Activated CD8-positive, alpha-beta T cell treated with anti-CD3 and anti-CD28 coated beads, Interleukin-2, amount 10 ng/mL, durations not matched to agents 7 days and 5 days (primary cell): ENCODE measurements at places on chromosomes 4 and X. TPM values are rescaled to one million over a fixed set of nuclear protein-coding genes. Genes with fewer than 3 reads are reported as not detected.

The MGARP gene
- total RNA-seq: not detected

DNA sequence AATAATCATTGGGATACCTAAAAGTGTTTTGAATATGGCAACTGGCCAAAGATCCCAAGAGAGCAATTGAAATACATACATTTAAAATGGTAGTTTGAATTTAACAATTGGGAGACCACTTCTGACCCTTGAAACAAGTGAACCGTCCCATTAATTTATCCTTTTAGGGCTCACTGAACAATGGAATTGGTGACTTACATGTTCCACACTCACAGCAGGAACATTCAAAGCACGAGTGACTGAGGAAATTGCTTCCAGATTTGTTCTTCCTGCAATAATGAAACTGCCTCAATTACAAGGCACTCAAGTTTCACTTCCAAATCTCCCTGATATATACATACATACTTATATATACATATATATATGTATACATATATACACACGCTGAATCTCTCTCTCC, 20.6 kb downstream of the SLC39A8 start:
- H3K27me3 ChIP-seq: no peaks in the 10 kb centered on the region
- no peak overlapping the region for H3K27ac ChIP-seq
- peaks cover 35% of the 10 kb centered on the region for H3K4me1 ChIP-seq
- H3K36me3 ChIP-seq: peaks cover 17% of the 10 kb centered on the region

DNA sequence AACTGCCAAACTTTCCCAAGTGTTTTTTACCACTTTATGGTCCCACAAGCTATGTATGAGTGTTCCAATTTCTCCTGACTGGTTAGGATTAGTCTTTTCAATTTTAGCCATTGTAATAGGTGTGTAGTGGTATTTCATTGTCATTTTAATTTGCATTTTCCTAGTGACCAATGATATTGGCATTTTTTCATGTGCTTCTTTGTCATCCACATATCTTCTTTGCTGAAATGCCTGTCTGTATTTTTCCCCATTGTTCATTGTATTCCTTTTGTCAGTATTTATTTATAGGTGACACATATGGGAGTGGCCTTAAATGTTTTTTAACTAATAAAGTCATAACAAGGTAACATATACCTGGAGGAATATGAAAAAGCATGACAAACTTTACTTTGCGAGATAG, 9.2 kb upstream of the UBE2D3 start:
- H3K4me3 ChIP-seq: no peak overlapping the region
- no peak overlapping the region for H3K27ac ChIP-seq
- H3K27me3 ChIP-seq: no peaks in the 10 kb centered on the region
- H3K36me3 ChIP-seq: peaks cover 11% of the 10 kb centered on the region
- no peak for DNase-seq
- peaks cover 12% of the 10 kb centered on the region for H3K4me1 ChIP-seq

The DUSP9 gene
- total RNA-seq: not detected

The CXCR3 gene
- 145 TPM for total RNA-seq

DNA sequence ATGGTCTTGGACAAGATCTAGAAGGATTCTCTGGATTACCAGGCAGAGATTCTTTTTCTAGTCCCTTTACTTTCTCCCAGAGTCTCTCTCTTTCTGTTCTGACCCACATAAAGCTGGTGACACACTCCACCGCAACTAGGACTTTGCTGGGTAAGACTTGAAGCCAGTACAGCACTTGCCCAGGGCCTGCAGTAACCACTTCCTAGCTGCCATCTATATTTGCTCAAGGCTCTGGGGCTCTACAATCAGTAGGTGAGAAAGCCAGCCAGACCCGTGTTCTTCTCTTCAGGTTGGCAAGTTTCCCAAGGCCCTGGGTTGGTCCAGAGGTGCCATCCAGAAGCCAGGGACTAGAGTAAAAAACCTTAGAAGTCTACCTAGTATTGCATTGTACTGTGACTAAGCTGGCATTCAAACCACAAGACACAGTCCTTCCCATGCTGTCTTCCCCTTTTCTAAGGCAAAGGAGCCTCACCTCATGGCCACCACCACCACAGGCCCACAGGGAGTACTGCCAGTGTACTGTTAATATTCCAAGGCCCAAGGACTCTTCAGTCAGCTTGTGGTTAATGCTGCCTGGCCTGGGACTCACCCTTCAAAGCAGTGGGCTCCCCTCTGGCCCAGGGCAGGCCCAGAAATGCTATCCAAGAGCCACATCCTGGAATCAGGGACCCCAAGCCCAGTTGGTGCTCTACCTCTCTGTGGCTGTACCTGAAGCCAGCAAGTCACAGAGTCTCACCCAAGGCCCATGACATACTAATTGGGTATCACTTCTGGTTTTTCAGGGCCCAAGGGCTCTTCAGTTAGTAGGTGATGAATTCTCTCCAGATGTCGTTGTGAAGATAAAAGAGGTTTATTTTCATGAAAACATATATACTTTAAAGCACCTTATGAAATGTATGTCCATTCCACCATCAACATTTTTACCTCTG, 54.7 kb downstream of the CD38 start:
- no peak overlapping the region for H3K4me3 ChIP-seq
- DNase-seq: no peak
- H3K4me1 ChIP-seq: peaks cover 32% of the 10 kb centered on the region
- no peaks in the 10 kb centered on the region for H3K27me3 ChIP-seq
- H3K27ac ChIP-seq: peak overlapping the region; percentile 16

The PAGE2 gene
- total RNA-seq: not detected

GRCh38 chr4:55381502-55381901, 14.3 kb upstream of the TMEM165 start:
- no peak overlapping the region for H3K4me3 ChIP-seq
- H3K27me3 ChIP-seq: no peaks in the 10 kb centered on the region
- peaks cover 23% of the 10 kb centered on the region for H3K4me1 ChIP-seq
- no peak overlapping the region for H3K27ac ChIP-seq
- no peaks in the 10 kb centered on the region for H3K36me3 ChIP-seq

The KLB gene
- not detected for total RNA-seq

The TMEM31 gene
- total RNA-seq: not detected

- no peaks in the 10 kb centered on the region for H3K4me1 ChIP-seq
- no peak overlapping the region for H3K4me3 ChIP-seq
- no peaks in the 10 kb centered on the region for H3K36me3 ChIP-seq
Measured at GRCh38 chr4:121330180-121330665, 50.6 kb downstream of the QRFPR start.

GRCh38 chrX:91137883-91138282, 296.8 kb upstream of the PABPC5 start:
- no peak for DNase-seq
- no peak overlapping the region for H3K27ac ChIP-seq
- H3K4me3 ChIP-seq: no peak overlapping the region
- H3K36me3 ChIP-seq: no peaks in the 10 kb centered on the region
- no peaks in the 10 kb centered on the region for H3K27me3 ChIP-seq
- H3K4me1 ChIP-seq: no peaks in the 10 kb centered on the region

The UGT2A1 gene
- total RNA-seq: not detected

DNA sequence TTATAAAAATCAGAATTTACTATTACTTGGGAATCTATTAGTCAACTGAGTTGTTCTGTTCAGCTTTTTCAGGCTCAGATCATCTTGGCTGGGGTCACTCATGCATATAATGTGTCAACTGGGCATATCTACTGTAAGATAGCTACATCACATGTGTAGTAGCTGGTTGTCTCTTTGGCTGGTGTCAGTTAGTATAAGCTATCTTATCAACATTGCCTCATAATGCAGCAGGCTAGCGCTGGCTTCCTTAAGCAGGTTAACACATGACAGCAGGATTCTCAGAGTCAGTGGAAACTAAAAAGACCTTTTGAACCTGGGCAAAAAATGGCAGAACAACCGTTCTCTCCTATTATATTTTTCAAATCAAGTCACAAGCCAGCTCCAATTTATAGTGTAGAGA, 378.3 kb upstream of the PCDH10 start:
- H3K4me3 ChIP-seq: no peak overlapping the region
- no peak overlapping the region for H3K27ac ChIP-seq
- H3K36me3 ChIP-seq: no peaks in the 10 kb centered on the region
- DNase-seq: no peak

The XAGE3 gene
- total RNA-seq: not detected

- no peaks in the 10 kb centered on the region for H3K36me3 ChIP-seq
- H3K4me1 ChIP-seq: no peaks in the 10 kb centered on the region
- H3K4me3 ChIP-seq: no peak overlapping the region
Measured at GRCh38 chrX:8907688-8908087, 106.5 kb upstream of the FAM9A start.

DNA sequence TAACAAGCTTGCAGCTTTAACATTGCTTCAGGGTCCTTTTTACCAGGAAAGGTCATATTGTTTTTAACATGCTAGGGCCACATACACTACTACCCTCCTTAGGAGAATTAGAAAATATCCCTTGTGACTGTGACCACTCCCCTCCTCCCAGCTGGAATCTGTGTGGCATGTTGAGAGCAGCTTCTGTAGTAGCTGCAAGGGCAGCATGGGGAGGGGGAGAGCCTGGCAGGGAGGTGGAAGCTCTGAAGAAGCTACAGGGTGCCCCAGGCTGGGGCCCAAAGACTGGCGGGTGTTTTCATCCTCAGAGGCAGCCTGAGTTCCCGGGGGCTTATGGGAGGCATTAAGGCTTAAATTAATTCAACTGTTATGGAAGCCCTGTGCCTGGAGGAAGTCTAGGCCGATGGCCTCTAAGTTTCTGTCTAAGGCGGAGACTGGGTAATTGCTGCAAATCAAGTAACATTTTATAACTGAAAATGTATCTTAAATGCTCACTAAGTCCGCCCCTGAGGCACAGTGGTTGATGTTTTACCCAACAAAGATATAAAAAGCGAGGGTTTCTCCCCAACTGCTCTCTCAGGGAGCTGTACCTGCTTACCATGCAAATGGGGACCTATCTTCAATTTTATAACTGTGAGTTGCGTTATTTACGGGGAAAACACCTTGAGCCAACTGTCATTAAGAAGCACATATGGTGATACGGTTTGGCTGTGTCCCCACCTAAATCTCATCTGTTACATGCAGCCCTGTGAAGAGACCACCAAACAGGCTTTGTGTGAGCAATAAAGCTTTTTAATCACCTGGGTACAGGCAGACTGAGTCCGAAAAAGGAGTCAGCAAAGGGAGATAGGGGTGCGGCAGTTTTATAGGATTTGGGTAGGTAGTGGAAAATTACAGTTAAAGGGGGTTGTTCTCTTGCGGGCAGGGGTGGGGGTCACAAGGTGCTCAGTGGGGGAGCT, 37.4 kb upstream of the STS start:
- H3K27me3 ChIP-seq: no peaks in the 10 kb centered on the region
- H3K4me3 ChIP-seq: no peak overlapping the region
- DNase-seq: no peak
- peaks cover 22% of the 10 kb centered on the region for H3K4me1 ChIP-seq
- peaks cover 19% of the 10 kb centered on the region for H3K36me3 ChIP-seq
- peak overlapping the region; percentile 74 for H3K27ac ChIP-seq

The NPY5R gene
- not detected for total RNA-seq

DNA sequence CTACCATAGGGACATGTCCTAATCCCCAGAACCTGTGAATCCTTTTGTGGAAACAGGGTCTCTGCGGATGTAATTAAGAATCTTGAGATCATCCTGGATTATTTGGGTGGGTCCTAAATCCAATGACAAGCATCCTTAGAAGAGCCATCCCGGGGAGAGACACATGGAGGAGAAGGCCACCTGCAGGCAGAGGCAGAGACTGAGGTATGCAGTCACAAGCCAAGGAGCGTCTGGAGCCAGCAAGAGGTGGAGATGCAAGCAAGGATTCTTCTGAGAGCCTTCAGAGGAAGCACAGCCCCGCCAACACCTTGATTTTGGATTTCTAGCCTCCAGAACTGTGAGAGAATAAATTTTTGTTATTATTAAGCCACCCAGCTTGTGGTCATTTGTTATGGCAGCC, 13.8 kb upstream of the FAT1 start:
- no peaks in the 10 kb centered on the region for H3K4me1 ChIP-seq
- no peaks in the 10 kb centered on the region for H3K27me3 ChIP-seq
- no peaks in the 10 kb centered on the region for H3K36me3 ChIP-seq

The CLCN5 gene
- total RNA-seq: 4.0 TPM

DNA sequence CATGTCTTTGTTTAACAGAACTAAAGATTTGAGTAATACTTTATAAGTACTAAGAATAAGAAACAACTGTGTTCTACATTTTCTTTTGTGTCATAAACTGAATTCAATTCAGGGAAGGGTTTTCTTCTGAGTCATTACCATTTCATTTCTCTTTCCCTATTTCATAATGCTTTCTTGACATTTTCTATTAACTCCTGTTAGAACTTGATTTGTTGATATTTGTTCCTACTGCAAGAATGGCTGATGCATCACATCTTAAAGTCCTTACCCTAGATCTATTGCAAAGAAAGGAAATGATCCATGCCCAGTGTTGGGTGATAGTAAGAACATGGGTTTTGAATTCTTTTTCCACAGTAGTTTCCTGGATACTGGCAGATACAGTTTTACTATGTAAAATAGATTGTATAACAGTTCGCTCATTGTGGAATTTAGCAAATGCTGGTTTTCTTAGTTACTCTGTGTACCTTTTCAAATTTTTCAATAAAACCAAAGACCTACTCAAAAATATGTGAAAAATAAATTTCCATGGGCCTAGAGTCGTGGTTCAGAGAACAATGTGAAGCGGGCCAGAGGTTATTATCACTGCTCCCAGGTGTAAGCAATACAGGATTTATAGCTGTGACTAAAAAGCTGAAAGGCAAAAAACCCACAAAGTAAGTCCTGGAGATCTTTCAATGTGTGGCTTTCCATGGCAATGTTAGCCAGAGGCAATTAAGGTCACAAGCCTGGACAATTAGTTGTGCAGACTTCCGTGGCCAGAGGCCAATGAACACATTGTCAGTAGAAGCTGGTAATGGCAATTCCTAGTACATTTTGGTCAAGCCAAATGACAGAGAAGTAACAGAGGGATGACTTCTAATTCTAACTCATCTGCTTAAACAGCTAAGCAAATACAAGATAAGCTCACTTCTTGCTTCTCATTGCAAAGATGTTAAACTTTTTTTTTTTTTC, 127.3 kb upstream of the FAT4 start:
- no peak overlapping the region for H3K27ac ChIP-seq
- no peaks in the 10 kb centered on the region for H3K4me1 ChIP-seq
- no peaks in the 10 kb centered on the region for H3K36me3 ChIP-seq
- H3K27me3 ChIP-seq: no peaks in the 10 kb centered on the region

The KIF4A gene
- total RNA-seq: 44.3 TPM
